SJSA1 (cell line): ENCODE measurements at places on chromosomes 7 and 10. TPM values are rescaled to one million over a fixed set of nuclear protein-coding genes. Genes with fewer than 3 reads are reported as not detected.

Gene PRLHR
- total RNA-seq = not detected in 2 replicates

DNA sequence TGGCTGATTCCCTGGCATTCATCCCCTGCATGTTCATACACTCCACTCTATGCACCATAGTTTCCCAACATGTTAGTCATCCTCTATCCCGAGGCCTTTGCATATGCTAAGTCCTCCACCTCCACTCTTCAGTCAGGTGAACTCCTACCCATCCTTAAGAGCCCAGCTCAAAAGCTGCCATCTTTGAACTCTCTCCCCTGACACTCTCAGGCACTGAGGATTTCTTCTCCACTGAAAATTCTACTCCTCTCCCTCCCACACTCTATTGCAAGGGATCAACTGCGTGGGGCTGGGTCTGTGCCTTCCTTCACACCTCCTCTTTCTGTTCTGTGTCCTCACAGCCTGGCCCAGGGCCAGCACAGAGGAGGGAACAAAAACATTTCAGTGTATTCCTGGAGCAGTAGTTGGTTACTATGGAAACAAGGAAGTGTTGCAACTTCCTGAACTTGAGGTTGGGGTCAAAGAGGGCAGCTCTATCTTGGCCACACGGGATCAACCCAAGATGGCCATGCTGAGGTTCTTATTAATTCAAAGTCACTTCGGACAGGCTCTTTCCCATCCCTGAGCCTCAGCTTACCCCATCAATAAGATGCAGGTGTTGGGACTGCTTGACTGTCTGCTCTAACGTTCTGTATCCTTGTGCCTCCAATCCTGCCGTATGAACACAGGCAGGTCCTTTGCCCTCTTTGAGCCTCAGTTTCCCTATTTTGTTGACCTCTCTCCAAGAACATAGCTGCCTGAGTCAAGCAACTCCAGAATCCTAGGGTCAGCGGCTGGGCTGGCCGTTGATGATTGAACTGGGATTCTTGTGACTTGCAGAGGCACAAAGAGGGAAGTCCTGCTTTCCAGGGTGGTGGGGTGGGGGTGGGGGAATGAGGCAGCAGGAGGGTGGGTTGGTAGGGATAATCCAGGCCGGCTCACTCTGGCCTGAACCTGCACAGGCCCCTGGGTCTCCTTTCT, 15.5 kb downstream of the ZMIZ1 start:
- peaks cover 53% of the 10 kb centered on the region for H3K4me1 ChIP-seq
- no peaks in the 10 kb centered on the region for H3K27me3 ChIP-seq
- peaks cover 46% of the 10 kb centered on the region for H3K36me3 ChIP-seq
- DNase-seq = peak; percentile 64

Gene ZNF425
- total RNA-seq = 0.41 and 2.5 TPM in 2 replicates

DNA sequence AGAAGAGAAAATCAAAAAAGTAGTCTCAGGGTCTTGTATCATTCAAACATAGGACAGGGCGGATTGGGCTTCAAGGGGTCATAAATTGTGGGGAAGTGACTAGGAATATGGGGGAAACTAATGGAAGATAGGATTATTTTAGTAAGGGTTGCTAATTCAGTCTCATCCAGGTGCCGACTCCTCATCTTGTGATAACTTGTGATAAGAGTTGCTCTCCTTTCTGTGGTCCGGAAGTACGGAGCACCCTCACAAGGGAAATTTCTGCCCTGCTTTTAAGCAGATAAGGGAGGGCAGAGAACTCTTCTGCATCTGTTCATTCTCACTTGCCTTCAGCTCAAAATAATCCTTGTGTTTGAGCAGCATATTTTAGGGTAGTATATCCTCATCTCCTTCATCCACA, 436.4 kb upstream of the LRGUK start:
- no peaks in the 10 kb centered on the region for H3K36me3 ChIP-seq
- no peak overlapping the region for H3K4me3 ChIP-seq
- no peaks in the 10 kb centered on the region for H3K4me1 ChIP-seq
- no peak for DNase-seq
- no peak overlapping the region for H3K27ac ChIP-seq
- no peaks in the 10 kb centered on the region for H3K27me3 ChIP-seq

- H3K4me1 ChIP-seq = peaks cover 32% of the 10 kb centered on the region
- H3K27ac ChIP-seq = no peak overlapping the region
- 0 out of 2 replicates have a peak, but pooled peaks cover 2% of the 10 kb centered on the region for H3K27me3 ChIP-seq
- peak; percentile 19 for DNase-seq
Observed at GRCh38 chr10:15245530-15245929, 77.0 kb upstream of the NMT2 start.

DNA sequence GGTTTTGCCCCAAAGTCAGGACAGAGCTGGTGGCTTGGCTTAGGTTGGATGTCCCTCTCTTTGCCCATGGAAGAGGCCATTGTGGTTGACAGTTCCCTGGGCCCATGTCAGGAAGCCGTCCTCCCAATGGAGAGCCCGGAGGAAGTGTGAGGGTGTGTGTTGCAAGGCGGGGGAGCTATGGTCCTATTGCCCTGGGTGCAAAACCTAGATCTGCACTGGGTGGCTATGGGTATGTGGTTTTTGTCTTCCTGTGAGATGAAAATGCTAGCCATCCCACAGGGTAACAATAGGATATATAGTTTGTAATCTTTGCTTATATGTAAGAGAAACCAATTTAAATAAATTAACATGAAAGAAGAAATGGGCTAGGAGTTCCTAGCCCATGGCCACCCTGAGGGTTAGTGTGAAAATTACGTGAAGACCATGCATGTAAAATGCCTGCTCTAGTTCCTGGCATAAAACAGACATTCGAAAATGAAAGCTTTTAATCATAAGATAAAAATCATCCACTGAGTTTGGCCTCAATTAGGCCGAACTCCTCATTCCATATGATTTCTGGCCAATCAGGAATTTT, 189.2 kb downstream of the PLPP4 start:
- no peaks in the 10 kb centered on the region for H3K27me3 ChIP-seq
- H3K4me3 ChIP-seq = no peak overlapping the region
- H3K27ac ChIP-seq = no peak overlapping the region
- no peaks in the 10 kb centered on the region for H3K36me3 ChIP-seq

GRCh38 chr10:69145329-69145728, 21.4 kb downstream of the VPS26A start:
- DNase-seq = no peak
- H3K36me3 ChIP-seq = 0 out of 2 replicates have a peak, but pooled peaks cover 3% of the 10 kb centered on the region
- no peaks in the 10 kb centered on the region for H3K27me3 ChIP-seq
- no peak overlapping the region for H3K27ac ChIP-seq
- H3K4me1 ChIP-seq = no peaks in the 10 kb centered on the region

Gene GNG11
- 29.0 and 30.6 TPM in 2 replicates for total RNA-seq

DNA sequence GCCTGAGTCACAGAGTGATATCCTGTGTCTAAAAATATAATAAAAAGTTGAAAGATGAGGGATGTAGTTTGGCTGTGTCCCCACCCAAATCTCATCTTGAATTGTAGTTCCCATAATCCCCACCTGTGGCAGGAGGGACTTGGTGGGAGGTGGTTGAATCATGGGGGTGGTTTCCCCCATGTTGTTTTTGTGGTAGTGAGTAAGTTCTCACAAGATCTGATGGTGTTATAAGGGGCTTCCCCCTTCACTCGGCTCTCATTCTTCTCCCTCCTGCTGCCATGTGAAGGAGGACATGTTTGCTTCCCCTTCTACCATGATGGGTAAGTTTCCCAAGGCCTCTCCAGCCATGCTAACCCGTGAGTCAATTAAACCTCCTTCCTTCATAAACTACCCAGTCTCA, 25.1 kb upstream of the UBE3C start:
- H3K36me3 ChIP-seq = no peaks in the 10 kb centered on the region
- peaks cover 6% of the 10 kb centered on the region; the same call in 1 of the 2 replicates for H3K27me3 ChIP-seq
- no peak for DNase-seq
- H3K4me1 ChIP-seq = no peaks in the 10 kb centered on the region

- H3K27ac ChIP-seq = no peak overlapping the region
- H3K4me1 ChIP-seq = no peaks in the 10 kb centered on the region
- no peak overlapping the region for H3K4me3 ChIP-seq
- no peaks in the 10 kb centered on the region for H3K36me3 ChIP-seq
- no peaks in the 10 kb centered on the region for H3K27me3 ChIP-seq
Observed at GRCh38 chr7:31699050-31699449, 12.0 kb downstream of the PPP1R17 start.

Gene HOXA1
- total RNA-seq = 2.0 and 5.8 TPM in 2 replicates

DNA sequence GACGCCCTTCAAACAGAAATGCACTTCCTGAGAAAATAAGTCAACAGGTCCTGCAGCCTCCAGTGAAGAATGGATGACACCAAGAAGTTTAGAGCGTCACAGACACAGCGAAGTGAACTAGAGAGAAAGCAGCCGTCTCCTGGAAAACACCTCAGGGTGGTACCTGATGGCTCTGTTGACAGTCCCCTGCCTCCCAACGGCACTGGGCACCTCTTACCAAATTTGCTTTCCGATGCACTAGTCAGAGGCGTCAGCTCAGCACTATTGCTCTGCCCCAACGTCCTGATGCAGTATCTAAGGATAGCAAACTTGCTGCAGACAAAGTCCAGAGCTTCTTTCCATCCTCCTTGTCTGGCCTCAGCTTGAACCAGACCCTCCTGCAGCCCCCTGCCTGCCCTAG, 38.3 kb downstream of the SFMBT2 start:
- no peaks in the 10 kb centered on the region for H3K36me3 ChIP-seq
- H3K27me3 ChIP-seq = no peaks in the 10 kb centered on the region
- DNase-seq = no peak
- 0 out of 2 replicates have a peak, but pooled peaks cover 3% of the 10 kb centered on the region for H3K4me1 ChIP-seq
- no peak overlapping the region for H3K27ac ChIP-seq
- H3K4me3 ChIP-seq = no peak overlapping the region

DNA sequence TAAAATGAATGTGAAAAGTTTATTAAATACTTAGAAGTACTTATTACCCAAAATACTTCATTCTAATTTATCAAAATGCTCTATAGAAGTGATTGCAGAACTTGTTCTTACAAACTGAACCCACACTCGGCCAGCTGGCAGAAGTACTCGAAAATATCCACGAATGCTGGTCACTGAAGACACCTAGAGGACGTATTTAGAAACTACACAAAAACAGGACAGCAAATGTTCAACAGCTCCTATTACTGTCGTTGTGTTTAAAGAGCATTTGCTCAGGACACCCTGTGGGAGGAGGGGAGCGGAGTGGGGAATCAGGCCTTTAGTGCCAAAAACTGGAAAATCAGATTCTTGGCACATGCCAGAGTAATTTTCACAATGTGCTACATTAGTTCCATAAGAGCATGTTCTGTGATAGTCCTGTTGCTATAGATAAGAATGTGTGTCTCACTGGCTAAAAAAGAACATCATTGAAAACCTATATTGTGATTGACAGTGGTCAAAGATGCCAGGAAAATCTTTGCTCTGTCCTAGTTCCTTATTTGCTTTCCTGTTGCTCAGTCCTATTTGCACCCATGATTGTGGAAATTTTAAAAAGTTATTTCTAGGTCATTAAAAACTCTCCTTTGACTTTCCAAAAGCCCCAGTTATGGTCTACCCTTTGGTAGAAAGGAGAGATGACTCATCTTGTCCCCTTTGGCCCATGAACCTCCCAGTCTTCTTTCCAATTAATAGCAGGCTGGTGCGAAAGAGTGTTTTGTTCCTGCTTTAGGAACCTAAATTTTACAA, 49.0 kb upstream of the NRBF2 start:
- H3K4me1 ChIP-seq = no peaks in the 10 kb centered on the region
- no peak overlapping the region for H3K4me3 ChIP-seq
- H3K27ac ChIP-seq = no peak overlapping the region

- DNase-seq = no peak
- no peak overlapping the region for H3K4me3 ChIP-seq
- H3K4me1 ChIP-seq = no peaks in the 10 kb centered on the region
- no peaks in the 10 kb centered on the region for H3K36me3 ChIP-seq
Observed at GRCh38 chr10:117536072-117536865, 6.3 kb upstream of the EMX2 start.

Gene COL17A1
- total RNA-seq = 0.05 TPM in 1 of 2 replicates, not detected in the other

Gene BLNK
- total RNA-seq = not detected in 2 replicates

- no peak for DNase-seq
- H3K4me1 ChIP-seq = no peaks in the 10 kb centered on the region
- H3K36me3 ChIP-seq = no peaks in the 10 kb centered on the region
Observed at GRCh38 chr7:20574784-20575720, 40.4 kb upstream of the ABCB5 start.

DNA sequence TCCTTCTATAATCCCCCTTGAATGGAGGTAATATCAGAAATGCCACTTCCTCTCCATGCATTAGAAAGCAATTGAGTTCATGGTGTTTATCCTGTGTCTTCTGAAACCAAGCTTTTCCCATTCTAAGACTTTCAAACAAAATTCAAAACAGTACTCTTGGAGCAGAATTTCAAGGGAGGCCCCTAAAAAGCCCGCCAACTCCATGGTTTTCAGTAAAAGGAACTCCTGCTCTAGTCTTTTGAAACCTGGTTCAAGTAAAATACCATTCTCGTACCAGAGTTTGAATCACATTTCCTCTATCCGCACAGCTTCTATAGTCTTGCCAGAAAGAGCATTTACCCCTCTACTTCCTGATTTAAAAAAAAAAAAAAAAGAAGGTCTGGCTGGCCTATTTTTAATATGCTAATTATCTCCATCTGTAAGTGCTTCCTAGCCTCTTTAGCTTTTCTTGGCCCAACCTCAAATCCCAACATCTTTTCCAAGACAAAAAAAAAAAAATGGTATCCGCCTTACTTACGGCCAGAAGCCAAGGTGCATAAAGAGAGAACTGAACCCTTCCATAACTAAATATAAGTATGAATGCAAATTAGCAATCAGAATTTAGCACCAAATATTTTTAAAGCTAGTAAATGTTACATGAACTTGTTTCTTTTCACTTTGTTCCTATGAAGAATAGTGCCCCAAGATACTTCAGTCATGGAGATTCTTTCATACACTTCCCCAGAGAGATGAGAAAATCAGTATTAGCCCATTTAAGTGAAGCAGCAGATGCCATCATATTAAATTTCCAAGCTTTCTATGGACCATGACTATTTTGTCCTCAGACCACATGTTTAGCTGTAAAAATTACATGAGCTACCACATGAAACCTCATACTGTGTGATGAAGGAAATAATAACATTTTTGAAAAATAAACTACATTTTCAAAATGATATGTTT, 199.9 kb upstream of the FAM3C start:
- H3K4me1 ChIP-seq = no peaks in the 10 kb centered on the region
- H3K27ac ChIP-seq = no peak overlapping the region
- H3K36me3 ChIP-seq = no peaks in the 10 kb centered on the region
- H3K4me3 ChIP-seq = no peak overlapping the region

DNA sequence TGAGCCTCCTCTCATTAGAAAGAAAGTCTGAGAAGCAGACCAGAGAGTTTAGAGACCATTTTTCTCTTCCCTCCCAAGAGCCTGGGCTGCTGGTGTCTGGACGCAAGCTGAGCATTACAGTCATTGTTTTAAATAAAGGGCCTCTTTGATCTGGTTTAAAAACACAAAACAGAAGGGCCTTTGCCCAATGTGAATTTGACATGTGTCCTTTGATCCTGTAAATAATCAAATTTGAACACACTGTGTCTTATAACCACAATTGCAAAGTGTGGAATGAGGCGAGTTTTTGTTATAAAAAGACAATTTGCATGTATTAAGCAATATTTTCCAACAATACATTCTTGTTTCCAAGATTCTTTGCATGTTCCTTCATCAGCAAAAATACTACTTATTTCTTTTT, 158.5 kb downstream of the C7orf25 start:
- 0 out of 2 replicates have a peak, but pooled peaks cover 3% of the 10 kb centered on the region for H3K27me3 ChIP-seq
- DNase-seq = no peak
- no peaks in the 10 kb centered on the region for H3K4me1 ChIP-seq
- H3K36me3 ChIP-seq = no peaks in the 10 kb centered on the region
- H3K4me3 ChIP-seq = no peak overlapping the region

GRCh38 chr7:24834128-24834798, 77.0 kb upstream of the GSDME start:
- 0 out of 2 replicates have a peak, but pooled peaks cover 2% of the 10 kb centered on the region for H3K36me3 ChIP-seq
- peak overlapping the region; percentile 10; the same call in 1 of the 2 replicates for H3K27ac ChIP-seq
- H3K4me1 ChIP-seq = peaks cover 36% of the 10 kb centered on the region

Gene VSTM4
- total RNA-seq = 1.8 and 3.7 TPM in 2 replicates
